Fibroblast of the aortic adventitia (primary cell): ENCODE measurements at places on chromosomes 5 and 9.

DNA sequence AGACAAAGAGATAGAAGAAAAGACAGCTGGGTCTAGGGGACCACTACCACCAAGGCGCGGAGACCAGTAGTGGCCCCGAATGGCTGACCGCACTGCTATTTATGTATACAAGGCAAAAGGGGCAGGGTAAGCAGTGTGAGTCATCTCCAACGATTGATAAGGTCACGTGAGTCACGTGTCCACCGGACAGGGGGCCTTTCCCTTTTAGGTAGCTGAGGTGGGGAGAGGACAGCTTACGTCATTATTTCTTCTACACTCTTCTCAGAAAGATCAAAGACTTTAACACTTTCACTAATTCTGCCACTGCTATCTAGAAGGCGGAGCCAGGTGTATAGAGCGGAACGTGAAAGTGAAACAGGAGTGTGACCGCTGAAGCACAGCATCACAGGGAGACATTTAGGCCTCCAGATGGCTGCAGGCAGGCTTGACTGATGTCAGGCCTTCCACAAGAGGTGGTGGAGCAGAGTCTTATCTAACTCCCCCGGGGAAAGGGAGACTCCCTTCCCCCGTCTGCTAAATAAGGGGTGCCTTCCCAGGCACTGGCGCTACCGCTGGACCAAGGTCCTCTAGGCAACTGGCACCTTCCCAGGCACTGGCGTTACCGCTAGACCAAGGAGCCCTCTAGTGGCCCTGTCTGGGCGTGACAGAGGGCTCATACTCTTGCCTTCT is 6.1 kb upstream of the PRR16 start:
- peak; percentile 73 for DNase-seq

- DNase-seq, result peak; percentile 49
Observed at GRCh38 chr5:140109759-140110645, 3.9 kb upstream of the PURA start.

GRCh38 chr5:43675357-43675756 is 72.4 kb downstream of the NNT start:
- DNase-seq, result no peak

- no peak for DNase-seq
Observed at GRCh38 chr9:105357937-105358336, 89.9 kb upstream of the FSD1L start.

DNA sequence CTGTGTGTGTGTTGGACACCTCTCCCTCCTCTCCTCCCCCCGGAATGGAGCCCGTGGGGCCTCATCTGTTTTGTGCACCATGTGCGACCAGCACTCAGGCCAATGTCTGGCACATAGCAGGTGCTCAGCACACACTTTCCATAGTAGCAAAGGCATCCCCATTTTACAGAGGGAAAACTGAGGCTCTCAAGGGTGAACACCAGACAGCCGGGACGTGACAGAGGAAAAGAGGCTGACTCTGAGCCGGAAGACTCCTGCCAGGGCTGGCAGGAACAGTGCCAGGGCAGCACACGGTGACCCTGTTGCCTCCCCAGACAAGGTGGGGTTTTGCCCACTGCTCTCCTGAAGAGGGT is 1.8 kb upstream of the AGPAT2 start:
- DNase-seq, result no peak

DNA sequence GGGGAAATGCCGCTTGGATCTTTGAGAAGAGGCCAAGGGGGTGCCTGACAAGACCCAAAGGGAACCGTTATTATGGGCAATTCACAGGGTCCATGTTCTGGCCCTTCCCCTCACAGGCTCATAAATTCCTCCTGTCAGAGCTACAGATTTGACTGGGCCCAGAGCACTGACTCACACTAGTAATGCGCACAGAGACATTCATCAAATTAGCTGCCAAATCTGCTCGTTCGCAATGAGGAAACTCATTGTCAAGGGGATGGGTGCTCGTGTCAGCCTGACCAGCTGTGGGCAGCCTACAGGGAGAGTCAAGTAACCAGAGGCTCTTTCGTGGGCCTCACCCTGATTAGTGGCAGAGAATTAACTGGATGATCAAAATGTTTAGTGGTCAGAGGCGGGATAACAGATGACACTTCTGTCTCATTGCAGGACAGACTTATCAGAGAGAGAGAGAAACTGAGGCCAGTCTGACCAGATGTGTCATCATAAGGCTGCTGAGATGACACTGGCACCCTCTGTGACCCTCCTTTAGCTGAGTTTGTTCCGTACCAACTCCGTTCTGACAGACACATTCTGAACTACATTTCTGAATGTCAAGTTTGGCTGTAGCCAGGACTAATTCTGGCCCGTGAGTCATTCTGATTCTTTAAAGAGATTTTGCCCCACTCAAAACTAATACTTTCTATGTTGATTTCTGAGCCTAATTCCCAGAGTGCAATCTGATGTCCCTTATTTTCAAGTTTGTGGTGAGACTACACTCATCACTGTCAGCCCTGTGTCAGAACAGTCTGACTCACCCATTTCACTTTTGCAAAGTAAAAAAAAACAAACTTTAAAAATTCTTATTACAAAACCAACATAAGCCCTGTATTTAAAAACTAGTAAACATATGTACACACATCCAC is 377.1 kb downstream of the ACTL7B start:
- peak; percentile 99 for DNase-seq

GRCh38 chr9:26904070-26904469 is 11.5 kb upstream of the CAAP1 start:
- DNase-seq, result no peak

GRCh38 chr9:130128733-130129431 is 43.3 kb upstream of the NCS1 start:
- peak; percentile 81 for DNase-seq

- no peak for DNase-seq
Observed at GRCh38 chr9:83030391-83031107, 32.4 kb downstream of the RASEF start.

GRCh38 chr9:123562844-123563346 is 206.9 kb downstream of the CRB2 start:
- DNase-seq, result peak; percentile 94

DNA sequence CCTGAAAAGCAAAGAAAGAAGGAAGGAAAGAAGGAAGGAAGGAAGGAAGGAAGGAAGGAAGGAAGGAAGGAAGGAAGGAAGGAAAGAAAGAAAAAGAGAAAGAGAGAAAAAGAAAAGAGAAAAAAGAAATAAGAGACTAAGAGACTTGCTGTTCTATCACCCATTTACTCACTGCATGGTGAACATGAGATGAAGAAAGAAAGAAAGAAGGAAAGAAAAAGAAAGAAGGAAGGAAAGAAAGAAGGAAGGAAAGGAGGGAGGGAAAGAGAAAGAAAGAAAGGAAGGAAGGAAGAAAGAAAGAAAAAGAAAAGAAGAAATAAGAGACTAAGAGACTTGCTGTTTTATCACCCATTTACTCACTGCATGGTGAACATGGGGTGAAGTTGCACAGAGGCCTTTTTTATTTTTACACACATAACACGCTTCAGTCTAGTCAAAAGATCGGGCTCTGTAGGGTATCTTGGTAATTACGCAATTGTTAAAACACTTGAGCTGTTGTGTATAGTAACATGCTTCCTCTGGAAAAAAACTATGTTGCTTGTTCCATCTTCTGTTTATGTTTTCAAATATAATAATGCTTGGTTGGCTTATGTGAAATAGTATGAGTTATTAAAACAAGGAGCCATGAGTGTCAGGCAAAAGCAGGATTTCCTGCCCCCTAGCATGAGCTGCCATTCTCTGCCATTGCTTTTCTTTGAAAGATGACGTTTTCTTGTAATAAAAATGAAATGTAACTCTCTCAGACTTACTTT is 119.3 kb upstream of the ZNF608 start:
- DNase-seq, result no peak

DNA sequence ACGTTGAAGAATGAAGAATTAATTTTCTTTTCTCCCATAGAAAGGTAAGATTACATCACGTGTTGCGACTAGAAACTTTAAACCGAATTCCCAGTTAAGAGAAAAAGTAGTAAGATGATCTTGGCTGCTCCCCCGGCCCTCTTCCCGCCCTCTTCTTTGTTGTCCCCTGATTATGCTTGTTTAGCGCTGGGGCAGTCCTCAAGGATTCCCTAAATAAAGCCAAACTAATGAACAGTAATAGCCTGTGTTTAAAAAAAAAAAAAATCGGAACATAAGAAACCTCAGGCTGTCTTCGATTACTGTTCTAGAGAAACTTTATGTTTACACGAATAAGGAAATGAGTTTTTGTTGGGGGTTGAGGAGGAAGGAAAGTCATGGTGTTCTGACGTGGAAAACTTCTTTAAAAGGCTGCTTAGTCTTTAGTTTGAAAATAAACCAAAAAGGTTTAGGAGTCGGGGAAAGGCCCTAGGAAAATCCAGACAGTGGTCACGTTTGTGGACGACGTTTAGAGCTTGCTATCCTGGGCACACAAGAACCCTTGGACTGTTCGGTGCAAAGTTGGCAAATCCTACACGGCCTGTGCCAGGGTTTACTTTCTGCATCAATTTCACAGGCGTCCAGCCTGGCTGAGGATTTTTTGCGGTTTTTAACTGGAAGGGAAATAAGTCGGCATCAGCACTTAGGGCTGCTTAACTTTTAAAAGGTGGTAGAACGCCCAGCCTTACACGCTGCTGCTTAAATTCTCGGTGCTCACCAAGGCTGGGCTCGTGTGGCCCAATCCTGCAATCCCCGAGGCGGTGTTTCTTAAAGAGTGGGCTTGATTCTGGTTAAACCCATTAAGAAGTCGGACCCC is 1.1 kb upstream of the MAT2B start:
- peak; percentile 80 for DNase-seq

DNA sequence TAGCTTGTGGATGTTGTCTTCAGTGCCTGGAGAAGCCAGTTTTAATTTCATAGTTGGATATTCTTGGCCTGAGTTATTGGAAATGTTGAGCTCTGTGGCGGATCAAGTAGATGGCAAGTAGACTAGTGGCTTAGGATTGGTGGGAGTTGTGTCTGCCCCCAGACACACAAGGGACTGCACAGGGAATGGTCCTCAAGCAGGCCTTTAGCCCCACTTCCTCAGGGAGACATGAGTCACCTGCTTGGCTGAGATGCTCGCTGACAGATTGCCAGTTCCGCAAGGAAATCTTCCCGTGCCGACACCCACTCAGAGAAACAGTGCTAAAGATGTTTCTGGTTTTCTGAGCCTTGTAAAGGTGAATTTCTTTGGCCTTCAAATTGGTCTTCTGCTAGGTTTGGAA is 18.8 kb upstream of the CATSPER3 start:
- DNase-seq, result peak; percentile 56

GRCh38 chr9:70832492-70832891 is 288.9 kb downstream of the TRPM3 start:
- peak; percentile 13 for DNase-seq

DNA sequence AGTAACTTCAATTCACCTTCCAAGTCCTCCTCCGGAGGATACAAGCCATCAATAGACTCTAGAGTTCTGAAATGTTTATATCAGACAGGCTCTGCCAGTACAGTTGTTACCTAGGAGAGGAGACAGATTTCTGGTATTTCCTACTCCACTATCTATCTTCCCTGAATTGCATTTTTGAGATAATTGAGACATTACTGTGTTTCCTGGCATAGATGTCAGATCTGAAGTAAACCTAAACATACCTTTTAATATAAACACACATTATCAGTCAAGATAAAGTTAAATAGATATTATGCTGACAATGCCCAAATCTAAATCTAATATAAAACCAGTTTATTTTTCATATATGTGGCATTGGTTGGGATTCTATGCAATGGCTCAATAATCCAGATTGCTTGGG is 8.2 kb upstream of the TYRP1 start:
- DNase-seq, result peak; percentile 53

DNA sequence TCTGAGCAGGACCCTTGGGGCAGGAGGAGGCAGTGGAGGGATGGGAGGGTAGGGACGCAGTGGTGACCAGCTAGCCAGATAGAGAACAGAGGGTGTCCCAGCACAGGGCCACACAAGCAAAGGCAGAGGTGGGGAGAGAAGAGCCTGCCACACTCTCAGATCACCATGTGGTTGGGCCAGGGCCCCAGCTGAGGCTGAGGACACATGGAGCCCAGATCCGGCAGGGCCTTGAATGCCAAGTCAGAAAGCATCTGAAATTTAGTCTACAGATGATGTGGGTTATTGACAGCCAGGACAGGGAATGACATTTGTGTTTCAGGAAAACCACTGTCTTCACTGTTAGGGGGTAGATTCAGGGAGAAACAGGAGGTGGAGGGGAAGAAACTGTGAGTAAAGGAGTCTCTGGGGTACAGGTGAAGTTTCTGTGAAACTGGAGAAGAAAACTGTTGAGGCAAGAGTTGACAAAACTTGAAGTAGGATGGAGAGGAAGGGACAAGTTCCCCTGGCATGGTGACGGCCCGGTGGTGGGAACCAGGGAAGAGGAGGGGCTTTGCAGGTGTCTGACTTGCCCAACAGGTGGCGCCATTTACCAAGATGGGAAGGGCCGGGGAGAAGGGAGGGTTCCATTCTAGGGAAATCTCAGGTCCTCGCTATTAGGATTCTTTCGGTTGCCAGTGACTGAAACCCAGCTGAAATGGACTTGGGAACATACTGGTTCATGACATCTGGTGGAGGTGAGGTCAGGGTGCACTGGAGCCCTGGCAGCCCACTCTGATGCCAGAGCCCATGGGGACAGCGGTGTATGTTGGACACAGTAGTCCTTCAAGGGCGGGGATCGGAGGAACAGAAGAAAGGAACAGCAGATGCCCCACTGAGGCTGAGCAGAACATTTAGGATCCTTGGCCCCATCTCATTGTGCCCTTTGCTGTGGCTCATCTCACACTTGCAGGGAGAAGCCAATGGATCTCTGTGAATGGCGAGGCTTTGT is 100.1 kb downstream of the KCNIP1 start:
- DNase-seq, result peak; percentile 28

- DNase-seq, result no peak
Observed at GRCh38 chr9:3321186-3321585, 204.6 kb downstream of the RFX3 start.

DNA sequence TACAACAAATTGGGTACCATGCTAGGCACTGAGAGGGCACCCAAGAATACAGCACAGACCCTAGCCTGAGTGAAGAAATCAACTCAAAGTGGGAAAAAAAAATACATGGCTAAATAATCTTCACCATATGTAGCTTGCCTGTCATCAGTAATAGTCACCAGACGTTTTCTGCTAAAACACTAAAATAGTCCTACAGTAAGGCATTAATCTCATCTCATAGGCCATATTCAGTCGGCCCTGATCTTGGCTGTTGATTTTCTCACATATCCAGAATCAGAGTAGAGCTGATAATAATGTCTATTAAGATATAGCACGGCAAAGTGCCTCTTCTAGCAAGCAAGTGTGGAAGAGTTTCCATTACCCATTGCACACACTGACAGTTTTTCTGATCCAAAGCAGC is 322.1 kb upstream of the SLC30A5 start:
- no peak for DNase-seq

- no peak for DNase-seq
Observed at GRCh38 chr5:174251305-174252000, 205.9 kb downstream of the NSG2 start.
